ENCODE measurements at places on chromosomes 6 and 20.

DNA sequence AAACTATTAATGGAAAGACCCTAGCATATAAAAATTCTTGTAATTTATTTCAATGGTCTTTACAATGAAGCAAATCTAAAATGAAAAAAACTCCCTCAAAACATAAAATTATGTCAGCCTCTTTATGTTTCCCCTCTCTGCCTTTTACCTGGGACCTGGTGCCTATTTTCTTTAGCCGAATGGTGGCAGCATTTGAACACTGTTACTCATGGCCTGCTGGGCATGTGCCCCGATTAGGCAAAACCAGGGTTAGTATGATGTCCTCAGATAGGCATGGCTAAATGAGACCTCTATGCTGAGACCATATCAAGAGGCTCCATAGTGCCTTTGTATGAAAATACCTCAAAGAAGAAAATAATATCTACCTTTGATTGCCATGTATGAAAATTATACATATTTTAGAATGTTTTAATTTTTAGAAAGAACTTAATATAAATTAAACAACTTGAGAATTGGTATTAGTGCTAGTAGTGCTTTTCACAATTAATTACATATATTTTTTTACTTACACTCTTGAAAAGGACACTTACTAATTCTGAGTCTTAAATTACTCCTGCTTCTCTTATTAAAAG is 22.5 kb upstream of the C6orf58 start:
- peak; percentile 6 for DNase-seq

- DNase-seq: no peak
Measured at GRCh38 chr6:79250107-79250514, 15.6 kb upstream of the HMGN3 start.

- DNase-seq: no peak
Measured at GRCh38 chr6:29653452-29654038, 3.3 kb upstream of the MOG start.

- no peak for DNase-seq
Measured at GRCh38 chr6:21601932-21602390, 8.4 kb downstream of the SOX4 start.

- no peak for DNase-seq
Measured at GRCh38 chr20:17835934-17836300, 132.7 kb downstream of the SNX5 start.

DNA sequence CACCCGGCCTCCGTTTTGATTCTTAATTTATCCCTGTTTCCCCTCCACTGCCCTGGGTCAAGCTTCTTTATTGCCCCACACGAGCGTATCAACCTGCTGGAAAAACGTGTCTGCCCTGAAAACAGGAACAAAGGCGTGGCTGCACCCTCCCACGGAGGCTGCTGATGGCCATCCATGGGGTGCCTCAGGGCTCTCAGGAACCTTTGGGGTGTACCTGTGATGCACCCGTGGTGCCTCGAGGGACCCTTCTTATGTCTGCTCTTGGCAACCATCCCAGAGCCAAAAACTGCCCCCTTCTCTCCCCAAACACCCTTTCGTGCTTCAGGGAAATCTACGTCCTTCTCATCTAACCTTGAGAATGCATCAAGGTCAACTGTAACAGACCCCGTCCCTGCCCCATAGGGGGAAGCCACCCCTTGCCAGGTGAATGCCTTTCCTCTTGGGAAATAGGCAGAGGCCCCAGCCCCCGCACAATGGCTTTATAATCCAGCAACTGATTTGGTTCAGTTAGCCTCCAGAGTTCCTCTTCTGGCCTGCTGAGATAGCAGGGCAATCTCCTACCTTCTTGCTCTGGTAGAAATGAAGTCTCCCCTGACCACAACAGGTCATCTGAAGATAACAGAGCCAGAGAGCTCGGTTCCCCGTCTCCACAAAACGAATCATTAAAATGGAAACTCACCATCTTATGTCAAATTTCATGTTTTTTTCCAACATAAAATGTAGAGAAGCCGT is 29.4 kb downstream of the PSMG4 start:
- no peak for DNase-seq

All from HuH-7.5 (cell line).